Suppressor macrophage treated with lipopolysaccharide for 4 hours (primary cell): ENCODE measurements at places on chromosomes 4 and X.

GRCh38 chrX:18887177-18887824 is 96.6 kb downstream of the PHKA2 start:
- DNase-seq, result no peak

DNA sequence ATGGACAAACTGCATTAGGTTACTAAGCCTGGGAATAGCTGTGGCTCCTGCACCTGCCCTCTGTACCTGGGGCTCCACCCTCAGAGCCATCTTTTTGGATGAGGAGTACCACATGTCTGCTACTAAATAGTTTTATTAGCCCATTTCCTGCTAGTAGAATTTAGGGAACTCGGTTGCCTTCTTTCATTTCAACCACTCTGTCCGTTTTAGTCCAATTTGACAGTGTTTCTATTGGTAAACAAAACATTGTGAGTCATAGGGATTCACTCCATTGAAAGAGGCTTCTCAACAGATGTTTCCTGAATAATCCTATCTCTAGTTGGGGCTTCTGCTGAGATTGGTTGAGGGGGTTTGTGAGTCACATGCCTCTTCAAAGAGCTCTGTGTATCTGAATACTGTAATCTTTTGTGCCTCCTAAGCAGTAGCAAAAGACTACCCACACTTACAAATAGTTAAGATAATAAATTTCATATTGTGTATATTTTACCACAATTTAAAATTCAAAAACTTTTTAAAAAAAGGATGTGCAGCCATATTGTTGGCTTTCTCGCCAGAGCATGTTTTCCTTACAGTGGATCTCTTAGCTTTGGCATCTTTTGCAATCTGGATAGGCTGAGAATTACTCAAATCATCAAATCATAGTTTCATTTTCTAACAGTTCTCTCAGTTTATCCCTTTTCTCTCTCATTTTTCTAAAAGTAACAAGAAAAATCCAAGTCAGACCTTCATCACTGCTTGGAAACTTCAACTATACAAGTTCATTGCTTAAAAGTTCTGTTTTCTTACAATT is 9.9 kb downstream of the FAM200B start:
- DNase-seq, result peak; percentile 61

- DNase-seq, result no peak
These were observed 152.2 kb downstream of the SPATA18 start for GRCh38 chr4:52203351-52203750.

DNA sequence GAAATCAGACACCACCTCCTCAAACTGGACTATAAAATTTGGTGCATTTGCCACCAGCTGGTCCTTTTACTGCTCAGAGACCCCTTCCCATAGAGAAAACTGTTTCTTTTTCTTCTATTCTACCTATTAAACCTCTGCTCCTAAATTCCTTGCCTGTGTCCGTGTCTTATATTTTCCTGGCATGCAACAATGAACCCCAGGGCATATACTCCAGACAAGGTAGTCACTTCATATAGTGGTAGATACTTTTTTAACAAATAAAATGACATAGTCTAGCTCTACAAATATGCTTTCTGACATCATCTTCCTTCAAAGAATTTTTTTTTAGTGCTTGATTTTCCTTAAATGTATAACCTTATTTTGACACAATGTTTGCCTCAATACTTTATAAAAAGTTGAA is 1402.9 kb upstream of the PABPC4L start:
- DNase-seq, result no peak

DNA sequence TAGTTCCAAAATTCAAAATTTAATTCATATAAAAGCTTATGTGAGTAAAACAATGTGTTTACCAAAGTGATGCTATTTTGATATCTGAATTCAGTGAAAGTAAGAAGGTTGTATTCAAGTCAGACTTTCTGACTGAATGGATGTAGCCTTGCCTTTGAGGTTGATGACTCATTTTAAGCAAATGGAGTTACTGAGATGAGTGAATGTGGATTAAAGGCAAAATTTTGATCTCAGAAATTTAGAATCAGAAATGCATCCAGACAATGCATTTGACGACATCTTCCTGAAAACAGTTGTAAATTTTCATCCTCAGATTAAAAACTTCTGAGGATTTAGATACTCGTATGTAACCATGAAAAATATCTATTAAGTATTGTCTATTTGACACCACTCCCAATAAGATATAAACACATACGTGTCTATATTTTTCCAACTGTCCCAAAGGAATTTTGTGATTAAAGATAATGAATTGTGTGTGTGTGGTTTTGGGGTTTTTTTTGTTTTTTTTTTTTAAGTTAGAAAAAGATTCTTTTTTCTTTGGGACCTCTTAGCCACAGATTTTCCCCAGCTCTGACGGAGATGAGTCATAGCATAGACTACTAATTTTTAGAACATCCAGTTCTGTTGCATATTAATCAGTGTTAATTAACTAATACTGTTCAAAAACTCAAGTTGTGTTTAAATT is 34.4 kb downstream of the NFKB1 start:
- DNase-seq, result no peak

GRCh38 chrX:53743244-53743643 is 56.7 kb upstream of the HUWE1 start:
- DNase-seq, result no peak

GRCh38 chr4:37881811-37882210 is 9.1 kb upstream of the TBC1D1 start:
- peak; percentile 46 for DNase-seq

- DNase-seq, result no peak
These were observed 4.3 kb upstream of the KCNE5 start for GRCh38 chrX:109629310-109629709.

DNA sequence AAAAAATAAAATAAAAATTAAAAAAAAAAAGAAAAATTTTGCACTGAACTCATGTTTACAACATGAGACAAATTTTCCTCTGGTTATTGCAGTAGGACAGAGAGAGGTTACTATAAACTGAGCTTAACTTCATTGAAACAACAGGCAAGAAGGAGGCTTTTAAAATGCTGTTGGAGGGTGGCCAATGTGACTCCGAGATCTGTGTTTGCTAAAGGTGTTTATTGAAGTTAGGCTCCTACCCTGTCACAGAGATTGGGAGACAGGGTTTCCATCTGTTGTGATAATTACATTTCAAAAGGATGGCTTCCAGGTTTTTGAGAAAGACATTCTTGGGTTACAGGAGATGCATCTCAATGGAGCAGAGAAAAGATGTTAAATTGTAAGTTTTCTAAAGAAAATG is 370.5 kb upstream of the HS3ST1 start:
- DNase-seq, result no peak

- DNase-seq, result peak; percentile 7
These were observed 566 bp downstream of the CORIN start for GRCh38 chr4:47837094-47837907.

DNA sequence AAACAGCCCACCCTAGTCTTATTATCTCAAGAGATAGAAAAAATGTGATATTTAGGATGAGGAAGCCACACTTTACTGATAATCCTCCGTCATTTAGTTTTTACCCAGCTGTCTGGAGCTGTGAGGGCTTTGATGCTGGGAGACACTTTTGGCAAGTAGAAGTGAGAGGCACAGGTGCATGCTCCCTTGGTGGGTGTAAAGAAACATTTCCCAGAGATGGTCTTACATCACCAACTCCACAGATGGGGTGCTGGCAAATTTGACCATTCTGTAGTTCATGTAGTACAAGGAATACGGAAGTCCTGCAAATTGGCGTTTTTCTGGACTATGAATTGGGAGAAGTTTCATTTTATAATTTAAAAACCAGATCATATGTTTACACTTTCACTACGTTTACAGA is 28.5 kb downstream of the TRIM61 start:
- DNase-seq, result no peak

- no peak for DNase-seq
These were observed 57.3 kb upstream of the PRSS12 start for GRCh38 chr4:118410138-118410537.

GRCh38 chr4:4535590-4535989 is 6.3 kb downstream of the STX18 start:
- DNase-seq, result no peak

- DNase-seq, result no peak
These were observed 124.7 kb downstream of the CAMK2D start for GRCh38 chr4:113636877-113637276.

DNA sequence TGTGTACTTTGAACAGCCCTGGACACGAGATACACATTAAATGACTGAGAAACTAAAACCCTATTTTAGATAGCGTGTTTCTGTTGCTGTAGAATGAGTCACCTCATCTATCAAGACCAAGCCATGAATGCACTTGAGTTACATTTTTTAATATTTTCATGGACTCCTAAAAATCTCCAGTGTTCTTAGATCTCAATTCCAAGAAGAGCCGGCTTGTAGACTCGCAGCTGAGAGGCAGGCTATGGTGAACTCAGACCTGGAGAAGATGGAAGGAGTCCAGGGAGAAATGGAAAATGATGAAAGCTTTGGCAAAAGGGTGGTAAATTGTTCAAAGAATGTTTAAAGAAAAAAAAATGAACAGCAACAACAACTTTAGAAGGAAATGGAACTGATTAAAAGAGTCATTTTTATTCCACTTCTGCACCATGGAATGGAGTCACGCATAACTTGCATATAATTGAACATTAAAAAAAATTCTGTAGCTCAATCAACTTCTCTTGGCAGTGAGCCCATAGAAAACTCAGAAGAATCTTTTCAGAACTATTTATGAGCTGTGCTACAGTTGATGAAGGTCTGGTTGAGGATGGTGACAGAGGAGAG is 129.8 kb downstream of the MXRA5 start:
- no peak for DNase-seq

GRCh38 chr4:115515772-115516171 is 402.4 kb upstream of the NDST4 start:
- DNase-seq, result peak; percentile 13

GRCh38 chr4:157888281-157888680 is 284.5 kb downstream of the GASK1B start:
- DNase-seq, result no peak

DNA sequence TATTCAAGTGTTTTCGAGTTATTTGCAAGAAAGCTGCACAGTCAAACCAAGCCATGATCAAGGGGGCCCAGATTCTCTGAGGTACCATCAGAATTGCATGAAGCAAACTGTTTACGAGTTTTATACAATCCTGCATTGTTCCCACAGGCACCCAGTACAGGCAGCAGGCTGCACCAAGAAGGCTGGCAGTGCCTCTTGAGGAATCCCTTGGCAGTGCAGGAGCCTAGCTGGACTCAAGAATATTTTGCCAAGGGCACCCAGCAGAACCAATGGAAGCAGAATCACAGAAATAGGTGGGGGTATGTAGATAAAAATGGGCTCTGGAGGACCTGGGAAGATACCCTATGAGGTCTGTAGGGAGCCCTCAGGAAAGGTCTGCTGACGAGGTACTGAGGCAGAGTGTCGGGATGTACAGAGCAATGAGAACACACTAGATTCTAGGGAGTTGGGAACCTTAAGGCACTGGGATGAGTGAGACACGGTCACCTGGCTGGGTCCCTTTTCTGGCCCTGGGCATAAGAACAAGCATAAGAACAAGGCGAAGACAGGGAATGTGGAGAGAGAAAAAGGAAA is 2.5 kb upstream of the PLP1 start:
- DNase-seq, result peak; percentile 21

DNA sequence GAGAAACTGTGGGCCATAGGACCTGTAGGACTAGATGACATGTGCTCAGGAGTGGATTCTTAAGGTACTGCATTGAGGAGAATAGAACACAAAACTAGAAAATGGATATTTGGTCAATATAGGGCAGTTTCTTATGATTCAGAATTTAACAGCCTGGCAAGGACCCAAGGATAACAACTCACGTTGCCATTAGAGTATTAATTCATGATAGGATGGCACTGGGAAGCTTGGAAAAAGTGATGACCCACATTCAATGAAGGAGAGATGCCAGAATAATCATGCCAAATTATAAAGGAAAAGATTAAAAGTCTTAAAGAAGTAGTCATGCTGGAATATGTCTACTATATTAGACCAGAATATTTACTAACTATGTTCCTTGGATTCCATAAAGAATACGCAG is 594.5 kb downstream of the ANKRD50 start:
- no peak for DNase-seq

- peak; percentile 12 for DNase-seq
These were observed 26.2 kb upstream of the PYURF start for GRCh38 chr4:88549815-88550214.

DNA sequence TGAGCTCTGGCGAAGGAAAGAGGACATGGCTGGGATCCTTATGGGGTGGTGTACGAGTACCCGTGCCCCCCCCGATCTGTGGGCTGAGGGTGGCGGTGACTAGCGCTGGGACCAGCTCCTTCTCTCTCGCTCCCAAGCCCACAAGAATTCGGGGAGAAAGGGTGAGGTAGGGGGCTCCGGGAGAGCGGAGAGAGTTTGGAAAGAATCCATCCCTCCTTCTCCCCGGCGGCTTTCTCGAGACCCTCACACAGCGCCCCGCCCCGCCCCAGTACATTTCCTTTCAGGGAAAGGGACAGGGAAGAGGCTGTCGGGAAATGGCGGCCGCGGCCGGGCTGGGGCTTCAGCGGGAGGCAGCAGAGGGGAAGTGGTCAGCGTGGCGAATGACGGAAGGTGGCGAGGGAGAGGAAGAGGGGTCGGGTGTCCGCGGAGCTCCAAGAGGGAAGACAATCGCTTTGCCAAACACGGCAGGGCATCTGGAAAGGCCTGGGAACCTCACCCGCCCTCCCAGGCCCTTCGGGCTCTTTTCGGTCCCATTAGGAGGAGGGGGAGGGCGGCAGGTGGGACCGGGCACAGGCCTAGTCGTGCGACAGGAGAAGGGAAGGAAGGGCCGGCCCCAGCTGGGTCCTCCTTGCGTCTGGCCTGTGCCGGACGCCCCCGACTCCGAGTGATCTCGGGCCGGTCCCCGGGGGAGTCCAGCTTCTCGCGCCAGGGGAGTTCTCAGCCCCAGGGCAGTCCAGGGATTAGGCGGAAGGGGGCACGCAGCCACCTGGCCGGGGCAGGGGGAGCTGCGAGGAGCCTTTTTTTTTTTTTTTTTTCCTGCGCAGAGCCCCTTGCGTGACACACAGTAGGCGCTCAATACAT is 10.2 kb downstream of the HNRNPH2 start:
- peak; percentile 63 for DNase-seq

DNA sequence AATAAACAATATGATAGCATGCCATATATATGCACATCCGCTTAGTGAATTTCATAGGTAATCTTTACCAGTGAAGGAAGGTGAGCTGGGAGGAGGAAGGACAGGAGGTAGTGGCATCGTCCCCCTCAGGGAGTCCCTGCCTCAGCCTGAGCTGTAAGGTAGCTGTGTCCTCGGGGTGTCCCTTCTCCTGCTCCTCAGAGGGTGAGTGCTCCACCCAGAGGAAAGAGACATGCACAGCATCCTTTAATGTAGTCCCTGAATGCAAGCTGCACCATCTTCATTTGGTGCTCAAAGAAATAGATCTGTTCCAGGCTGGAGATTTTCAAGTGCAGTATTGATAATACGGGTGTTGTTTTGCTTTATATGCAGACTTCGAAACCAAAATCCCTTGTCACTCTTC is 330.4 kb upstream of the SFRP2 start:
- no peak for DNase-seq

DNA sequence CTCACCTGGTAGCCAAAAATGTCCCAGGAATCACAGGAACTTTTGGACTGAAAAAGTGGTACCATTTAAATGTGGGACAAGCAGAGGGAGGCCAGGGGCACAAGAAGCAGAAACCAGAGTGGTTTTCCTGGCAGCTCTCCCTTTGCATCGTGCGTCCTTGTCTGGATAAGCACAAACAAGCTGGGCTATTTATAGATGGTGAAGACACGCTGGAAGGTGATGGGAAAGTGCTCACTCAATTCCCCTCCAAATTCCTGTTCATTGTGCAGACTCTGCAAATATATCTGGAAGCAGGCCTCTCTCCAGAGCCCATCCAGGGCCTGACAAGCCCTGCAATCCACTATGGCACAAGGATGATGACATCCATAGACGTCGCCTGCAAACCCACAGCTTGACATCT is 63.6 kb upstream of the MAP3K15 start:
- no peak for DNase-seq

- no peak for DNase-seq
These were observed 269.2 kb downstream of the TRIML1 start for GRCh38 chr4:188408244-188409030.
